Stimulated activated naive CD4-positive, alpha-beta T cell treated with Interleukin-2 at 50 U/mL for 16 hours (primary cell): ENCODE measurements at places on chromosomes 1 and 21.

GRCh38 chr1:17984583-17984982 is 123.0 kb upstream of the IGSF21 start:
- DNase-seq: no peak

GRCh38 chr1:223887747-223888418 is 42.1 kb upstream of the TP53BP2 start:
- DNase-seq: no peak

DNA sequence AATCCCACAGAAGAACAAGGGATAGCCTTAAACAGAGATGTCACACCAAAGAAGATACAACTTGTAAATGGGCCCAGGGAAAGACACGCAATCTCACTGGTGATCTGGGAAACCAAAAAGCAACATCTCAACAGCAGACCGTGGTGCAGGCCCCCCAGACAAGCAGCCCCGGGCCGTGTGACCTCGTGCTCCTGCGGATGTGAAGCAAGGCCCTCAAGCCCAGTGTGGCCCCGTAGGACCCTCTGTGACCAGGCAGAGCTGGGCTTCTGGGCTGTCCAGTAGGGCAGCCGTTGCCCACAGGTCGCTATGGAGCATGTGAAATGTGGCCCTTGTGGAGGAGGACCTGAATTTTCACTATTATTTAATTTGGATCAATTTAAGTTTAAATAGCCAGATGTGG is 34.9 kb upstream of the TMEM52 start:
- DNase-seq: no peak

DNA sequence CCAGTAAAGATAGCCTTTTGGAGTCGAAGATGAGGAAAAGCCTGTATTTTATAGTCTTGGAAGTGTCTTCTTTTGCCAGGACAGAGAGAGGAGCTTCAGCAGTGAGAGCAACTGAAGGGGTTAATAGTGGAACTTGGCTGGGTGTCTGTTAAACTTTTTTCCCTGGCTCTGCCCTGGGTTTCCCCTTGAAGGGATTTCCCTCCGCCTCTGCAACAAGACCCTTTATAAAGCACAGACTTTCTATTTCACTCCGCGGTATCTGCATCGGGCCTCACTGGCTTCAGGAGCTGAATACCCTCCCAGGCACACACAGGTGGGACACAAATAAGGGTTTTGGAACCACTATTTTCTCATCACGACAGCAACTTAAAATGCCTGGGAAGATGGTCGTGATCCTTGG is at the start of gene VCAM1:
VCAM1 (plus strand) TSS at position 253 of the 400 bp plus-strand sequence; CDS start at position 372, 119 bp downstream.
- no peak for DNase-seq

- no peak for DNase-seq
Observed at GRCh38 chr1:41478118-41478748, 6.2 kb downstream of the EDN2 start.

GRCh38 chr1:46550751-46551231 is 656 bp downstream of the KNCN start:
- no peak for DNase-seq

DNA sequence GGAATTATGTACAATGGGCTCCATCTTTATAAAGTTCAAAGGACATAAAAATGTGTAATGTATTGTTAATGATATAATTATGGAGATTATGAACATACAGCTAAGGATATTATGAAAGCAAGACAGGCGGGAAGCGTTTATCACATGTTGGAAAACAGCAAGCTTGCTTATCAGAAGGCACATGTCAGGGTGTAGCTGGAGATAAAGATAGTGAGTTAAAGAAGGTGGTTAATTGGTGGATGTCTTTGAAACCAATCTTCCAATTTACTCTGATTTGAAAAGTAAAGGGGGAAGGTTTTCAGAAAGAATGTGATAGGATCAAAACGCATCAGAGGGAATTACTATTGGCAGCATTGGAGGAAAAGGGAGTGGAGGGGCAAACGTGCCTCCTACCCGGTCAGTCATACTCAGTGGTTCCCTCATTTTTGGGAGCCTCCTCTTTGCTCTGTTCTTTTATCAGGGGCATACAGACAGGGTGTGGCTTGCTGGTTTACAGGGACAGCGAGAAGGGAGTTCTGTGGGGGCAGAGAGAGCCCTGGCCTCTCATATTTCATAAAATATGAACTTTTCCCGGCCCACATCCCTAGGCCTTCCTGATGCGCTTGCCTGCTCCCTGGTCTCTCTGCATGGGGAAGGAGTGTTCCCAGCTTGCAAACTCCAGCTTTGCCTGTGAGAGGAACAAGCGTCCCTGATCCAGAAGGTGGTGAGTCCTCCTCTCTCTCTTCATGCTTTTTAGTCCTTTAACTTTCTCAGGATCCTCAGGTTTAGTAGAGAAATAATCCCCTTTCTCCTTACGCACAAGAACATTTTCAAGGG is 8.0 kb upstream of the SVBP start:
- no peak for DNase-seq
